ENCODE measurements at places on chromosomes 4 and X.

GRCh38 chr4:52752936-52753335 is 1.7 kb upstream of the ERVMER34-1 start:
- no peak for DNase-seq

- peak; percentile 65 for DNase-seq
Measured at GRCh38 chr4:95061220-95061619, 303.5 kb downstream of the BMPR1B start.

DNA sequence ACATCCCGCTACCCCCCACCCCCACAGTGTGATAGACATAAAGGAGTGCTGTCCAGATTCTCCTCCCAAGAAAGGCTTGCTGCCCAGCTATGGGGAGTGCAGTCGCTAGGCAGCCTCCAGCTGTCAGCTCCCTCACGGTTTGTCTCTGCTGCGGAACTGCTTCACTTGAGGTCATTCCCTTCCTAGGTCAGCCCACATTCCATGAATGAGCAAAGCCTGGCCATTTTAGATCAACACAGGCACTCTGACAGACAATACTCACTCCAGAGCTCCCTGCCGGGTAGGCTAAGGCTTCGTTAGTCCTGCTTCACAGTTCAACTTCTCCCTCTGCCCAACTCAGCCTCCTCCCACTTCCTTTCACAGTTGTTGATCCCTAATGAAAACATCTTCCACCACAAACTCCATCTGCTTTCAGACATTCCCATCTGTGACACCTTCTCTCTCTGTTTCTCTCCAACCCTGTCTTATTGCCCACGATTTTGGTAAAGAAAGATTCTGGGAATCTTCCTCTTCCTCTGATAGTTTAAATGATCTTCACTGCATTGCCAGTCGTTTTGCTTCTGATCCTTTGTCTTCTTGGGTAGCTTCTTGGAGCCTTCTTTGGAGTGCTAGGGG is 318.9 kb upstream of the F9 start:
- no peak for DNase-seq

GRCh38 chr4:114386637-114387233 is 211.9 kb upstream of the UGT8 start:
- peak; percentile 35 for DNase-seq

GRCh38 chrX:112851161-112851779 is 10.6 kb upstream of the AMOT start:
- no peak for DNase-seq

GRCh38 chr4:968221-968620 is 5.1 kb downstream of the DGKQ start:
- DNase-seq, result no peak

DNA sequence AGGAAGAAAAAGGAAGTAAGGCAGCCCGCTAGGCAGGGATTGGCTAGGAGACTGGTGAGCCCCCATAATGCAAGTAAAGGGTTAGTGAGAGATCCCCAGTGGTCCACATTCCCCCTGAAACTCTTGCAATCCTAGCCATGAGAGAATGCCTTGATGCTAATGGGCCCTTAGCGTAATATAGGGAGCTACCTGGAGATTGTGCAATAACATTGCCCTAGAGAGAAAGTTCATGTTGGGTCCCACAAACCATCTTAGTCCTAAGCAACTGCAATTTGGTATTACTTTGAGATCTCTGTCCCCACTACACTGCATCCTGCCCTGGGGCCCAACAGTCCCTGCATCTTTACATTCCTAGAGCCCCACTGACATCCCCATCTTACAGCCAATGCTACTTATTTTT is 188.5 kb downstream of the KLHL4 start:
- no peak for DNase-seq

GRCh38 chrX:39750256-39750790 is 347.4 kb downstream of the BCOR start:
- DNase-seq, result no peak

DNA sequence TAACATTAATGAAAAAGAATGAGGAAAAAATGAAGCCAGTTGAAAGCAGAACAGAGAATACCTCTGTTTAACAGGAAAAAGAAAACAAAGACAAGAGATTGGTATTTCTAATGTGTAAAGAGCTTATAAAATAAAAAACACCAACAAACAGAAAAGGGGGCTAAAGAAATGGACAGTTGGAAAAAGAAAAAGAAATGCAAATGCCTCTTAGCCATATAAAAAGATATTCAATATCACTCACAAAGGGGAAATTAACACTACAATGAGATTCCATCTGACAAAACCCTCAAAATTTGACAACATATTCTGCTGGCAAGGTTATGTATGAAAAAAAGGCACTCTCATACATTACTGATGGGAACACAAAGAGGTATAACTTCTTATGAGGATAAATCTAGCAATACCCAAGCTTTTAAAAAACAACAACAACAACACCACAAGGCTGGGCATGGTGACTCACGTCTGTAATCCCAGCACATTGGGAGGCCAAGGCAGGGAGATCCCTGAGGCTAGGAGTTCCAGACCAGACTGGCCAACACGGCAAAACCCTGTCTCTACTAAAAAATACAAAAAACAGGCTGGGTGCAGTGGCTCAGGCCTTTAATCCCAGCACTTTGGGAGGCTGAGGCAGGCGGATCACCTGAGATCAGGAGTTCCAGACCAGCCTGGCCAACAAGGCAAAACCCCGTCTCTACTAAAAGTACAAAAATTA is 75.8 kb downstream of the FRYL start:
- DNase-seq, result no peak

DNA sequence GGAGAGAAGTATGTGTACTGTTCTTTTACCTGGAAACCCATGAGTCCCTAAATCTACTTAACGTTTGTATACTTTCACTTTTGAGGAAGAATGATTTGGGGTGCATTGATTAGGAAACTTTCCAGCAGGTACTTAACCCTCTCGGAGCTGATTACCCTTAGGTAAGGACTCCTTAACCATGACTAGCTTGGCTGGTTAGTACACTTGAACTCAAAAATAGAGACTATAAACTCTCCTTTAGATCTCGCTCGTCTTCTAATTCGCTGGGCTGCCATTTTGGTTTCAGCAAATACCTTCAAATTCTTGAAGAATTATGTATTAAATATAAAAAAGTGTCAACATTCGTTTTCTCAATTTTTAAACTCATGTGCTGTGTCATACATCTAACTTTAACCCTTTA is 2.0 kb downstream of the USP9X start:
- no peak for DNase-seq

DNA sequence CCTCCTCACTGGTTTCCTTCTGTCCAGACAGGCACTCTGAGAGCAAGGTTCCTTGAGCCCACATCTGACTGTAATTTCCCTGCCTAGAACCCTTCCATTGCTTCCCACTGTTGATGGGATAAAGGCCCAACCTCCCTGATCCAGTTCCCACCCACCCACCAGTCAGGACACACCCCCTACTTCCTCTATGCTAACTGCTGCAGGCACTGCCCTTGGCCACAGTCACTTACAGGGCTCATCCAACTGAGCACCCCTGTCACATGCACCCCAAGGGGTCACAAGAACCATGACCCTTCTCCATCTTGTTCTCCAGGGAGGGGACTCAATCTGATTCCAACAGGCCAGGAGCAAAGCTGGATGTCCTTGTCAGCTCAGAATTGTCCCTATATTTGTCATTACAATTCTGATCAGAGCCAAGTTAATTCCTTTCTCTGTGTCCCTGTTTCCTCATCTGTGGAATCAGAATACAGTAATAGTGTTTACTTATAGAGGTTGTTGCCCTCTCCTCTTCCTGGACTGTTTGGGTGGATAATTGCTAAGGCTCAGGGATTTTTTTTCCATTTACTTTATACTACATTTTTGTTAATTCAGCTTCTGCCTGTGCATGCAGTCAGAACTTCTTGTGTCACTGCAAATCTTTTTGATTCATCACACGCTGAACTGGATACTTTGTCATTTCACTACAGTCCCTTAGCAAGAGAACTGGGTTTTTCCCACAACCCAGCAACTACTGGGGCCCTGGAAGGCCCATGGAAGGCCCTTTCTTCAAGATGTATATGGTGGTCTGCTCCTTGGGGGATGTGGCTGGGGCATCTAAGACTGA is 105.6 kb upstream of the MAMLD1 start:
- DNase-seq, result no peak

- DNase-seq, result no peak
Measured at GRCh38 chr4:77084019-77084639, 8.3 kb upstream of the CCNI start.

DNA sequence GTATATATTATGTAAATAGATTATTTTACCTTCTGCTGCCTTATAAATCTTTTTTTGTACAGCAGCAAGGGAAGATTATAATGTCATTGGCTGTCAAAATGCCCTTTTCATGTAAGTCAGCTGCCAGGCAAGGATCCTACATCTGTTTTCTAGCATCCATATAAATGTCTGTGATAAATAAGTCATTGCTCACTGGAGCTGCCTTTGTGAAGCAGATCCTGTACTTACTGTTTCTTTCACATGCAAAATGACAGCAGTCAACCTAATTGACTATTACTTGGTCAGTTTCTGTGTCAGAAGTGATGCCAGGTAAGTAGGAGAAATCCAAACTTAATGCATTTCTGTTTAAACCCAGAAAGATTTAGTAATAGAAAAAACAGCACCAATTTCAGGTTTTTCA is 620.7 kb downstream of the RPA4 start:
- no peak for DNase-seq

GRCh38 chr4:2534904-2535375 is 1.5 kb upstream of the FAM193A start:
- DNase-seq, result no peak

DNA sequence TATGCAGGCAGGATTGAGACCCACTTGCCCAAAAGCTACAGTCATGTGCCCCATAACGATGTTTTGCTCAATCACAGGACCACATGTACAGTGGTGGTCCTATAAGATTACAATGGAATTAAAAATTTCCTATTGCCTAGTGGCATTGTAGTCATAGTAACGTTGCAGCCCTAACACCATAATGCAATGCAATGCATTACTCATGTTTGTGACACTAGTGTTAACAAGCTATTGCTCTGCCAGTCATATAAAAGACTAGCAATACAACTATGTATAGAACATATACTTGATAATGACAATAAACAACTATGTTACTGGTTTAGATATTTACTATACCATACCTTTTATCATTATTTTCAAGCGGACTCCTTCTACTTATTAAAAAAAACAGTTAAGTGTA is 50.6 kb downstream of the VGLL1 start:
- DNase-seq, result no peak

- no peak for DNase-seq
Measured at GRCh38 chr4:10917566-10917965, 233.0 kb upstream of the CLNK start.

- peak; percentile 26 for DNase-seq
Measured at GRCh38 chr4:148447681-148448080, 5.5 kb upstream of the NR3C2 start.

DNA sequence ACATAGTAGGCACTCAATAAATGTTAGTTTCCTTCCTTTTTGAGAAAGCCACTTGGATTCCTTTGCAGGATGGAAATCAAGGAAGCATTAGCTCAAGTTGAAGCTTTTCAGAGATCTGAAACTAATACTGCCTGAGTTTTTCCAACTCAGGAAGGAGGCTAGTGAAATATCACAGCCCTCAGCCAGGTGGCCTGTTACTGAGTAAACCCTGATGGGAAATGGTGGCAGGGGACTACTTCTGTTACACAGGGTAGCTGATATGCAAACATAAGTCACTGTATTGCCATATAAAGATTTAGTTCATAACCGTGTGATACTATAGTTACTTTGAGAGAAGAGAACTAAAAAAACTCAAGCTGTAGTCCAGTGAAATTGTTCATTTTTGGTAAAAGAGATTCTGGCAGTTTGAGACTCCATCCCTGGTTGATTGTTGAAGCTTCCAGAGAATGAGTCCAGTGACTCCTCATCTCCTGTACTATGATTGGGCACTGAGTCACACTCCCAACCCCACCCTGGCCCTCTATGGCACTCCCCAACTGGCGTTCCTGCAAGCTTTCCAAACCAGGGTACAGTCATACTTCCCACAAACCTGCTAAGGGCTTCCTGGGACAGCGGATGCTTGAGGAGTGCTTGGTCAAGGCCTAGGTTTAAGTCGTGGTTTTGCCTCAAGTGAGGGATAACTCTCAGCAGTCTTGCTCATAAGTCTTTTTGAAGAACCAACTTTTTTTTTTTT is 81.8 kb downstream of the MID1IP1 start:
- DNase-seq, result peak; percentile 87

GRCh38 chr4:87659247-87659931 is 9.3 kb downstream of the DMP1 start:
- DNase-seq, result peak; percentile 95

GRCh38 chr4:108168160-108168670 is 517 bp downstream of the LEF1 start:
- DNase-seq, result peak; percentile 22

DNA sequence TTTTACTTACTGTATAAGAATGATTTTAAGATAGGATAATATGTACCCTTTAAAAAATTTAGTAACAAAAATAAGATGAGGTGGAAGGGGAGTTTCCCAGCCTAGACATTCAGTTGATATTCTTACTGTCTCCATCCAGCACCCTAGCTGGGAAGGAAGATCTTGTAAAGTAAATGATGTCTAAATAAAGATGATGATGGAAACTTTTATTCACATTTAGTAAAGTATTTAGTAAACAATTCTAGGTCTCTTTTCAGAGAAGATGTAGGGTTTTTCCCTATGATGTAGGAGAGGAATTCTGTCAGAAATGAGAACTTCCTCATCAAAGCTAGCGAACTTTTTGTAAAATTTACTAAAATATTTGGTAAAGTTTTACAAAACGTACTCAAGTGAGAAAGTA is 136.8 kb downstream of the RAPGEF2 start:
- no peak for DNase-seq

DNA sequence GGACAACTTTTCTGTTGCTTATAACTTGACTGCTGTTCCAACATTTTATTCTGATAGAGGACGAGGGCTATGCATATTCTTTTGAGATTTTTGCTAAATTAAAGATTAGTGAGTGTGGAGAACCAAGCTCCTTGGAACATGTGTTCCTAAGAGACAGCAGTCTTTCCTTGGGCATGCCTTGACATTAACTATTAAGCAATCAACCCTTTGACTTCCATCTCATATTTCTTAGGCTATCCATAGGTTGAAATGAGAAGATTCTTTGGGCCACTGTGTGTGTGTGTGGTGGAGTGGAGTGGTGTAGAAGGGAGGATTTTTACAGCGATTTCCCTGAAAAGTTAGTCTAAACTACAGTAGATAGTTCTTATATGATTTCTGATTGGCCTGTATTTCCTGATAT is 127.4 kb upstream of the POF1B start:
- DNase-seq, result no peak

DNA sequence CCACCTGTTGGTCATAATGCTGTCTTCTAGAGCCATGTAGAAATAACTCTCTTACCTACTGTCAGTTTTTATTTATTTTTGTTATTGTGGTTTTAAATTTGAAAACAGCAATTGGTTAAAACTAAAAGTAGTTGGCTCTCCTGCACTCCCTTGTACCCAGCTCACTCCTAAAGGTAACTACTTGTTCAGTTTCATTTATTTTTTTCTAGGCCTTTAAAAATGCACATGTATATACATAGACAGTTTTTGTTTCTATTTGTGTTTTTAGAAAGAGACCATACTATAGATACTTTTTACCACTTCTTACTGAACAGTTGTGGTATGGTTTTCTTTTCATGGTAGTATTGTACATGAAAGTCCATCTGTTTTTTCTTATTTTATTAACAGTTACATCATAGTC is 16.8 kb downstream of the SMAD1 start:
- no peak for DNase-seq

Data from renal cortical epithelial cell (primary cell).